ENCODE measurements at places on chromosomes 1 and 21.

DNA sequence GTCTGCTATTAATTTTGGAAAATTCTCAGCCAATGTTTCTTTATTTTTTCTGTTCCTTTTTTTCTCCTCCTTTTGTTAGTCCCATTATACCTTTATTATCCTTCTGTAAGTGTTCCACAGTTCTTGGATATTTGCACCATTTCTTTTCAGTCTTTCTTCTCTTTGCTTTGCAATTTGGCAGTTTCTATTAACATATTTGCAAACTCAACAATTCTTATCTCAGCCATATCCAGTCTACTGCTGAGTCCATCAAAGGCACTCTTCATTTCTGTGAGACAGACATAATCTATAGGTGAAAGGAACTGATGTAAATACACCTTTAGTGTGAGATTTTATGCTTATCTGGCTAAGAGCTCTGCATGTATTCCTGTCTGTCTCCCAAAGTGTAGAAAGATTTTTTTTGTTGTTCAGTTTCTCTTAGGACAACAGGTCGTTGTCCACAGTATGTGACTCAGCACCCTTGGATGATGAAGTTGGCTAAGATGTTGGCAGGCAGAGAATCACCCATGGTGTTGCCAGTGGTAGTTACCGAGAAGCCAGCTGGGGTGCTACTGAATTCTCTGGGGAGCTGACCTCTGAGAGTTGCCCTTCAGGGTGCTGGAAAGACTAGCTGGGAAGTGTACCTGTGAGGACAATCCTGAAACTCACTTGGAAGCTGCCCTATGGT is 38.4 kb downstream of the LEPR start:
- no peak for DNase-seq

DNA sequence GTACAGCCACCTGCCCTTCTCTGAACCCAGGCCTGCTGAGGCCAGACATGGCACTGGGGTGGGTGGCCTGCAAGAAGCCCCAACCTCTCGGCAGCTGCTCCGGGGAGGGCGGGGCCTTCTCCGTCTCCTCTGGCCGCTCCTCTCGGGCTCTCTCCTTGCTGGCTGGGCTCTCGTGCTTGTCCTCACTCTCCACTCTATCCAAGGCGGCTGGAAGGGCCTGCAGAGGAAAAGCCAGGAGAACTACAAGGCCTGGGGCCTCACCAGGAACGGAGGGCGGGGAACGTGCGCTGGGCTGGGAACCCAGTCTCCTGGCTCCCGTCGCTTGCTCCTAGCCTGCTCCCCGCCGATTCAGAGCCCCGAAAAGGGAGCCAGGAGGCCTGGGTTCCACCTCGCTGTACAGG is 59.1 kb downstream of the CHD5 start:
- no peak for DNase-seq

GRCh38 chr1:203776636-203777035 is 11.7 kb downstream of the LAX1 start:
- no peak for DNase-seq

DNA sequence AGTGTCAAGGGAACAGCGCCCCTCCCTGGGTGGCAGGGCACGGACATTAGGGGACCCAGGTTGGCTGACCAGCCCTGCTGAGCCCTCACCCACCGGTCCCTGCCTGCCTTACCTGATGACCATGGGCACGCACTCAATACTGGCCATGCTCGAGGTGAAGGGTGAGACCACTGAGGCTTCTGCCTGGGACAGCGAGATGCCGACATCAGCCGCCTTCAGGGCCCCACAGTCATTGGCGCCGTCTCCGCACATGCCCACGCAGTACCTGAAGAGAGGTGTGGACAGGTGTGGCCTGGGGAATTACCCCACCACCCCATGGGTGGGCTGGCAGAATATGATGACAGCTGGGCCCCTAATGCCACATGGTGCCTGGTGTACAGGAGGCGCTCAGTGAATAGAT is 7.8 kb upstream of the MFAP2 start:
- DNase-seq = no peak

GRCh38 chr1:208644401-208645160 is 400.4 kb upstream of the PLXNA2 start:
- DNase-seq = no peak

DNA sequence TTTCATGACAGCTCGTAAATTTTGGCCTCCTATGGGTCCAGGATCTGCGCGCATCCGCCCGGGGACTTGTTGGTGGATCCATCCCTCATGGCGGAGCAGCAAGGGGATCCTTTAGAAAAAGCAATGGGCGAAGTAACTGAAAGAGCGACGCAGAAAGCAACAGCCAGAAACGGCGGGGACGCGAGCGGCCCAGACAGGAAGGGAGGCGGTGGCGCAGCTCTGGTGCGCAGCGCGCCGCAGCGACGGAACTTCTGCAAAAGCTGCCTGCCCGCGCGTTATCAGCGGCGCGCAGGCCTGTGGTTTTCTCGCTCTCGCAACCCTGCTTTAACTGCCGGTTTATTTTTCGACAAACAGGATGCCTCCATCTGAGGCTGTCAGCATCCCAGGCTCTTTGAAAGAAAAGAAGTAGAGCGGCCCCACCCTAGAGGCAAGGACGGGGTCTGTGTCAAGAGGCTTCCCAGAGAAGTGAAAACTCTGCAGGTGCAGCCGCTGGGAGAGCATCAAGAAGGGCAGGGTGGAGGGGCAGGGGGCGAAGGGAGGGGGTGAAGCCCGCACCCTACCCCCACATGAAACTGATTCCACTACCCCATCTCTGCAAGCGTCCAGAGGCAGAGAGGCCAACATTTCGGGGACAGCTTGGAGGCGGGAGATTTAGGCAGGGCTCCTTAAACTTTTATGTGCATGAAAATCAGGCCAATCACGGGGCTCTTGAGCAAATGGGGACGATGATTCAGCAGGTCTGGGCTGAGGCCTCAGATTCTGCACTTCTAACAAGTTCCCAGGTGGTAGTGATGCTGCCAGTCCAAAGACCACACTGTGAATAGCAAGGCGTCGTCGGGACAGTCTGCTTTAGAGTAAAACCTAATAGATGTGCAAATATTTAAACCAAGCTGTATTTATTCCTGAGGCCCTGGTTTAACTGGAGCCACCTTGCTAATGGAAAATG is 22.2 kb downstream of the RUNX1 start:
- DNase-seq = peak; percentile 68

DNA sequence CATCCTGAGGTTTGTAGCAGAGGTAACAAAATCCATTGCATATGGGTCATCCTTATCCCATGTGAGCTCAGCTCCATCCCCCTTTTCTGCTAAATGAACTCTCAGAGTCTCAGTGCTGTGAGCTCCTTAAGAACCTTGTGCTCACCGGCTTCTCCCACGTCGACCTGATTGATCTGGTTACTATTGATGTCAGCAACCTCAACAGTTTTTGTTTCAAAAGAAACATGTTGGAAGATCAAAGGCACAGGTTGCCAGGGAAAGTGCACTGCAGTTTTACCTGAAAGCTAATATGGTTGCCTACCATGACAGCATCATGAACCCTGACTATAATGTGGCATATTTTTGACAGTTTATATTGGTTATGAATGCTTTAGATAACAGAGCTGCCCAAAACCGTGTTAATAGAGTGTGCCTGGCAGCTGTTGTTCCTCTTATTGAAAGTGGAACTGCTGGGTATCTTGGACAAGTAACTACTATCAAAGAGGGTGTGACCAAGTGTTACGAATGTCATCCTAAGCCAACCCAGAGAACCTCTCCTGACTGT is 131.4 kb downstream of the HS2ST1 start:
- DNase-seq = no peak

GRCh38 chr1:44073528-44073927 is 42.3 kb upstream of the SLC6A9 start:
- DNase-seq = no peak

GRCh38 chr1:204828352-204828850 is 42.3 kb upstream of the NFASC start:
- DNase-seq = peak; percentile 71

GRCh38 chr1:178544531-178544930 is 31.6 kb downstream of the TEX35 start:
- DNase-seq = no peak

DNA sequence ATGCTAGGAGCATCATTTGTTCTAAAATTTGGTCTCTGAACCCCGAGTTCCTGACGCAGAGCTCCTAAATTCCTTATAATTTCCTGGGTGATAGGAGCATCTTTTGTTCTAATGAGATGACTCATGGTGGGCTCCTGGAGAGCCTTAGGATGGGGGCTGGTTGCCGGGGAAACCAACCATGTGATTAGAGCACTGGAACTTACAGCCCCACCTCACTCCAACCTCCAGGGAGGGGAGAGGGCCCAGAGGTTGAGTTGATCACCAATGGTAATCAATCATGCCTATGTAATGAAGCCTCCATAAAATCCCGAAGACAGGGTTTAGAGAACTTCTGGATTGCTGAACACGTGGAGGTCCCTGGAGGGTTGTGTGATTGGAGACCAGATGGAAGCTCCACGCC is 7.7 kb downstream of the SHISAL2A start:
- no peak for DNase-seq

- no peak for DNase-seq
These were observed 12.4 kb downstream of the SLC1A7 start for GRCh38 chr1:53129891-53130597.

DNA sequence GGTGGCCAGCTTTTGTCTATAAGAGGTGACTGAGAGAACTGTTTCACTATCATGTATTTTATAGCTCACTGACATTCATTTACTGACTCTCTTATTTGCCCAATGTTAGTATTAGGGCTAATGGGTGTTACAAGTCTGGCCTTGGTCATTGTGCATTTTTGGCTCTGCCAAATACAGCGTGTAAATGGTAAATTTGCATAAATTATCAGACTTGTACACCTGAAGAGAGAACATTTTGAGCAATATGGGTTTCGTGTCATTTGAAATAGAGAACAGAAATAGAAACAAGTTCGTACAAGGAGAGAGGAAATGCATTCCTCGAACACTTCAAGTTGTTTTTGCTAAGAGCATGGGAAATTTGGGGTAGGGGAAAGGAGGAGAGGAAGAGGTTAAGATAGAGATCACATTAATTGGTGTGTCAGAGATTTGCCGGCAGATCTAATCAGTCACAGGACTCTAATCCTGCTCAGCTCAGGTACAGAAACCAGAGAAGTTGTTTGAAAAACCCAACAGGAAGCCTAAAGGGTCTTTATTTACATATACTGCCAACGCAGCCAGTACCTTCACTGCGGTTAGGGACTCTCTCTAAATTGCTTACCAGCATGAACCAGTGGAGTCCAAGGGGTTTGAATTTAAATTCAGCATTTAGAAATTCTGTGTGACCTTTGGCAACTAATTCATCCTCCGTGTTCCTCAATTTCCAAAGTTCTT is 261.5 kb downstream of the GPATCH2 start:
- no peak for DNase-seq

DNA sequence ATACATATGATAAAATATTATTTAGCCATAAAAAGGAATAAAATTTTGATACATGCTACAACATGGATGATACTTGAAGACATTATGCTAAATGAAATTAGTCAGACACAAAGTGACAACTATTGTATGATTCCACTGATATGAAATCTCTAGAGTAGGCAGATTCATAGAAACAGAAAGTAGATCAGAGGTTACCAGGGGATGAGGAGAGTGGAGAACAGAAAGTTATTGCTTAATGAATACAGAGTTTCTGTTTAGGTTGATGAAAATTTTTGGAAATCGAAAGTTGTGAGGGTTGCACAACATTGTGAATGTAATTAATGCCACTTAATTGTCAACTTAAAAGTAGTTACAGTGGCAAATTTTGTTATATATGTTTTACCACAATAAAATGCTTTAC is 315.7 kb upstream of the USP25 start:
- DNase-seq = no peak

GRCh38 chr1:24195874-24196273 is 8.8 kb upstream of the IFNLR1 start:
- DNase-seq = peak; percentile 38

DNA sequence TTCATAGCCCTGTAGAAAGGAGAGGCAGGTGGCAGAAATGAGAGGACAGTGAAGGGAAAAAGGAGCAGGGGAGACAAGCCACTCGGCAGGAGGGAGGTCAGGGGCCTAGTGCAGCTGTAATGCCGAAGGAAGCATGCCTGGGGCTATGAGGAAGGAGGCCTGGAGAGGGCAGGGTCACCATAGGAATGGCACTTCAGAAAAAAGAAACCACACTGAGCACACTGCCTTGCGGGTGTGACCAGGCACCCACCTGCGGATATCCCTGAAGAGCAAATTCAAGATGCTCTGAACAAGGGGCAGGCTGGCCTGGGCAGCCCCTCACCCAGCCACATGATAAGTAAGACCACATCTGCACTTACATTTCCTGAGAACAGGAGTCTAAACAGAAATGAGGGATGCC is 104.7 kb downstream of the JAK1 start:
- DNase-seq = no peak

- no peak for DNase-seq
These were observed 45.7 kb downstream of the SH3GLB1 start for GRCh38 chr1:86750076-86750475.

- DNase-seq = no peak
These were observed 160.1 kb upstream of the NFIA start for GRCh38 chr1:60922304-60922703.

DNA sequence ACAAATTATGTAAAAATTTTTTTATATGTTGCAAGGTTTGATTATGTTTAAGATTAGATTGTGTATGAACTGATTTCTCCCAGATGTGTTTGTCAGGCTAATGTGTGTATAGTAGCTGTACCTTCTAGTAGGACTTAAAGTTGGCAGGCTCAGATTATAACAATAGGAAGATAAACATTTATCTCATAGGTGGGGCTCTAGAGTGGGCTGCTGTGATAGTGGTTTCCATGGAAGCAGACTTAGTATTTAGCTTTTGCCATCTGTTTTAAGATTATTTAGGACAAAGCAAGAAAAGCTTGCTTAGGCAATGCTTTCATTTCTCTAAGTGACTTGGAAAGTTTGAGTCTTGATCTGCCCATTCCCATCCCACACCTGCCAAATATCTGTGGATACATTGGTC is 187.7 kb upstream of the CACYBP start:
- DNase-seq = no peak

DNA sequence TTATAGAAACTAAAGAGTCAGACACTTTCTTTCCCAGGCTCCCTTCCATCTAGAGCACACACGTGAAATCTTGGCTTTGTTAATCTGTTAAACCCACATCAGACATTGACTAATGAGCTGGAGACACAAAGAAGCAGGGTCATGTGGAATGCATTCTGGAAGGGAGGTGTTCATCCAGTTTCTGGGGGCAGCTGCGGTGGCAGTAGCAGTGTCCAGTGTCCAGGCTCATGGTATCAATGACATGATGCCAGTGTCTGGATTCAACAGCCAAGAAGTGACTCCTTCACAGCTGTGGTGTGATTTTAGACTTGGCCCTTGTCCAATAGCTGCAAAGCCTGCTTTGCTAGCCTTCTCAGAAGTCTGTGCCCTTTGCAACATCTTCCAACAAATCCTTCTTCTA is 95.2 kb downstream of the NTPCR start:
- DNase-seq = no peak

GRCh38 chr1:1315435-1315954 is 7.1 kb downstream of the PUSL1 start:
- no peak for DNase-seq

GRCh38 chr1:2971101-2971501 is 50.2 kb upstream of the ACTRT2 start:
- no peak for DNase-seq

DNA sequence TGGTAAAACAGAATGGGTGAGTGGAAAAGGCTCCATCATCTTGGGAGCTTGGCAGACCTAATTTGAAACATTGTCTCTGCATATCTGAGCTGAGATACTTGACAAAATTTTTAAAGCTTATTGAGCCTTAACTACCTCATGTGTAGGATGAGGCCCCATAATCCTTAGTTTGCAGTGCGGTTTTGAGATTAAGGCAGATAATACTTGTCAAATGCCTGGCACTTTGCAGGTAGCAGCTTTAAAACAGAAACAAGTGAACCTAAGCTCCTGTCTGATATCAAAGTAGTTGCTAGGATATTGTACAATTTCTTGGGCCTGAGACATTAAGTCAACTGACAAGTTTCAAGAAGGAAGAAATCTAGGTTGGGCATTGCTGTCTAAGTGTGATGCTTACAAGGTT is 65.3 kb downstream of the TBX19 start:
- no peak for DNase-seq
